ENCODE measurements at places on chromosomes 6 and 20.

- no peak for DNase-seq
Measured at GRCh38 chr20:588476-588875, 21.6 kb downstream of the TCF15 start.

DNA sequence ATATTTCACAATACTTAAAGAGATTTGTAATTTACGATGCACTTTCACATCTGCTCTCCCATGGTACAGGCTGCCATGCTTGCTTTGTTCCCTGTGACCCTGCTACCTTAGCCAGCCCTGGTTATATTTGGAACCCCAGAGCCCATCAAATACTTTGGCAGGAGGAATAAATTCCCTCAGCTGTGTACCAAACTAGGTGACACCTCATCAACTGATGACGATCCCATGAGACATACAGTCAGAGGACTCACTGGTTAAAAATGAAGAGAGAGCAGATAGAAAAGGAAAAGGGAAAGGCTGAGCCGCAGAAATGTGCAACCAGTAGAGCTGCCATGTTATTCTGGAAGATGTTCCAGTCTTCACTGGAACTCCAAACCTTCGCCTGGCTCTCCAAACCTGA, 120.0 kb downstream of the SIM1 start:
- no peak for DNase-seq

- DNase-seq, result no peak
Measured at GRCh38 chr6:23302514-23302913, 733.1 kb downstream of the HDGFL1 start.

DNA sequence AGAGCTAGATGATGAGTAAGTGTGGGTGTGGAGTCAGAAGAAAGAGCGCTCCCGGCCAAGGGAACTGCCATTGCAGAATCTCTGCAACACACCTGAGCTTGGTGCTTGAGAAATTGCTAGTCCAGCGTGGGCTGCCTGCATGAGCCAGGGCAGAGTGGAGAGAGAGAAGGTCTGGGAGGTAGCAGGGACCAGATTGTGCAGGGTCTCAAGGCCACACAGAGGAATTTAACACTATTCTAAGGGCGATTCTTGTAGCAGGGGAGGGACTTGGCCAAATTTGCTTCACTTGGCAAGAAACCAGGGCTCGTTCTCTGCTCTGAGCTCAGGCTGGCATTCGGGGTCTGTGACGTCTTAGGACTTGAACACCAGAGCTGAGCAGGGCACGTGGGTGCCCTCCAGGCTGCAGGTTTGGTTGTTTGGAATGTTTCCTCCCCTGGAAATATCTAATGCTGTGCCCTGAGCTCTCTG, 53.5 kb downstream of the BCAS4 start:
- DNase-seq, result no peak

DNA sequence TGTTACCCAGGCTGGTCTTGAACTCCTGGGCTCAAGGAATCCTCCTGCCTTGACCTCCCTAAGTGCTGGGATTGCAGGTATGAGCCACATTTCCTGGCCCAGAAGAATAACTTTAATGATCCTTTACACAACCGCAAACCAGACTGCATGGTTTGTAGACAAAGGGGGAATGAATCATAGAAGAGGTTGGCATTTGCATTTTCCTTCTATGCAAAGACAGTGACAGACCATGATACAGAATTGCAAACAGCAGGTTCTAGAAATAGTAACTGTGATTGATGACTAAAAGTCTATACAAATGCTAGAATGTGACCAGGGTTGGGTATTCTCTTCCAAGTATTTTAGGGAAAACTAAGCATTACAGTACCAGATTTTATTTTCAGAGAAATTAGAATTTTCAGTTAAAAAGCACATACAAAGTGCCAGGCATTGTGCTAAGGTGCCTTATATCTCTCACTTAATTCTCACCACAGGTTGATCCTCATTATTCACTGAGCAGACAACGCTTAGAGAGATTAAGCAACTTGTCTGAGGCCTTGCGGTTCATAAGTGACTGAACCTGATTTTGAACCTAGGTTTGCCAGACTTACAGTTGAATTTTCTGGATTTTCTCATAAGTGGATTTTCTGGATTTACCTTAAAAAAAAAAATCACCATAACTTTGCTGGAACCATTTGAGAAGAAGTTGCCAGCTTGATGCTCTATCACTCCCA, 146.6 kb downstream of the ZFAND3 start:
- DNase-seq, result no peak

Measured in vagina (tissue), 2 donors.